ENCODE measurements at places on chromosomes 4 and X.

GRCh38 chr4:184784628-184785257 is 41.0 kb downstream of the ACSL1 start:
- DNase-seq: no peak

GRCh38 chrX:10047133-10047532 is 80.0 kb downstream of the CLDN34 start:
- DNase-seq: no peak

GRCh38 chrX:23503835-23504539 is 163.3 kb upstream of the PRDX4 start:
- no peak for DNase-seq

DNA sequence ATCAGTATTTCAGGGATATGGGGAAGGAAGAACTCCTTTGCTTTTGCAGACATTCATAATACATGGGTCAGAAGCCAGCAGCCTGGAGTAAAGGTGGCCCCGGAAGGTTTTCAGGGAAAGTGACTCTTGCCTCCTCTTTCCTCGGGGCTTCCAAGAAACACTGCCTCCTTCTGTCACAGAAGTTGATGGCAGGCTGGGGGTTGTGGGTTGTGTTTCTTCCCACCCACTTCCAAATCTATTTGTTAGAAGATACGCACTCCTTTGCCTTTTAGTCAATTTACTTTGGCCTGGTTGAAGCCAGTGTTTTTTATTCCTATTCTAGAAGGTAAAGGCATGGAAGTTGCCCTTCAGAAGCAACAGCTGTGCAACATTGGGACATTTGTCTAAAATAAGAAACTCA is 19.7 kb downstream of the KIT start:
- no peak for DNase-seq

GRCh38 chr4:65083076-65083475 is 587.2 kb downstream of the EPHA5 start:
- no peak for DNase-seq

DNA sequence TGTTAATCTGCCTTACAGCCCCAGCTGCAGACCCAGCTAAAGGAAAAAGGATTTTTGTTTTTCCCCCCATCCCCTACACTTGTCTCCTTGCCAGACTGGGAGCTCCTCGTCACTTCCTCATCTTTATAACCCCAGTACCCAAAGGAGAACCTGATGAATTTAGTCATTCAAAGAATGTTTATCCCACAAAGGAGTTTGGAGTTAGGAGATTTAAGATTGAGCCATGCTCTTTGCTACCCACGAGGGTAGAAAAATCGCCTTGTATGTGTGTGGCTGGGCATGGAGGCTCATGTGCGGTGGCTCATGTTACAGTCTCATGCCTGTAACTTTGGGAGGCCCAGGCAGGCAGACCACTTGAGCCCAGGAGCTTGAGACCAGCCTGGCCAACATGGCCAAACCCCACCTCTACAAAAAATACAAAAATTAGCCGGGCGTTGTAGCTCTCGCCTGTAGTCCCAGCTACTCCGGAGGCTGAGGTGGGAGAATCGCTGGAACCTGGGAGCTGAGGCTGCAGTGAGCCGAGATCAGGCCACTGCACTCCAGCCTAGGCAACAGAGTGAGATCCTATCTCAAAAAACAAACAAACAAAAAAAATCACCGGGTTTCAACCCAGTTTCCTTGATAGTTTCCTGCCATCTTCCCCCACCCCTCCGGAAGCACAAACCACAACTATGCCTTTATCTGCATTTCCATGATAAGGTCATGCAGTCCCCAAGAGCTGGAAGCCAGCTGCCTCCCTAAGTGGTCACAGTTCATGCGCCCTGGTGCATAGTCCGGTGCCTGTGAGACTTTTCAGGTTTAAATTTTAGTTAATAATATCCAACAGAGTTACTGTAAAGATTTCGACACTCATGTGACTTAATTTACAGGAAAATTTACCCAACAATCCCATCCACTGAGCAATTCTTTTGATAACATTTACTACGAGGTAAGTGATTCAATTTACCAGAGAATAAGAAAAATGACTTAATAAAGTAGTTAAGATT is 1.5 kb downstream of the CFAP97 start:
- DNase-seq: no peak

DNA sequence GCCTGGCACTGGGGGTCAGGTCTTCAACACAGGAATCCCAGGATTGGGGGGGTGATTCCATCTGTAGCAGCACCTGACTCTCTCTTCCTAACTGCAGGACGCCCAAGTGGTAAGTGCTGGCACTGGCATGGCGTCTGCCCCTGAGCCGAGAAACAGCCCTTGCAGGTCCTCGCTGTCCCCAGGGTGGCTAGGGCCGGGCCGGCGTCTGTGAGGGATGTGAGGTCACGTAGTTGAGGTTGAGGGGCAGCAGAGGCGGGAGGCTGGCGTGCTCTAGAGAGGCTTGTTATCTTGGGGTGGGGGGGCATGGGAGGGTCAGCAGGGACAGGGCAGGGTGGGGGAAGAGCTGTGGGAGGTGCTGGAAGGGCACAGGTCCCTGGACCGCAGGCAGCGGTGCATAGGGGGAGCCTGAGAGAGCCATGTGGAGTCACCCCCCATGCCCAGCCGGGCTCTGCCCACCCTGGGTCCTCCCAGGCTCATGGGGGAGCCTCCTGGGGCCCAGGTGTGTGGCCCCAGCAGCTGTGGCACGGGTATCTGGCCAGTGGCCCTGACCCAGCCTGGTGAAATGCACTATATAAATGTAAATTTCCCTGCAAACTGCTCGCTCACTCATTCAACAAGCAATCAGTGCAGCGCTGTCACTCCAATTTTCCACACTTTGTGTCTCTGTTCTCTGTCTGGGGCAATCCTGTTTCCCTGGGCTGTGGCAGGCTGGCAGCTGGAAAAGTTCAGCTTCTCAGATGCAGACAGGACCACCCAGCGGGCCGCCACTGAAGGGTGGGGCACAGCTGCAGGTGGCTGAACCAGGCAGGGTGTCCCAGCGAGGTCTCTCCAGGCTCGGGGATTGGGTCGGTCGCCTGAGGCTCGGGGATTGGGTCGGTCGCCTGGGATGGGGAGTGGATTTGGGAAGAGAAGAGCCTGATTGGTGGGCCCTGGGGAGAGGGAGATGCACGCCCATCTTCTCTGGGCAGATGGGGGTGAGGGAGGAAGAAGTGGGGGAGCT is 102.2 kb upstream of the NKX1-1 start:
- DNase-seq: no peak

DNA sequence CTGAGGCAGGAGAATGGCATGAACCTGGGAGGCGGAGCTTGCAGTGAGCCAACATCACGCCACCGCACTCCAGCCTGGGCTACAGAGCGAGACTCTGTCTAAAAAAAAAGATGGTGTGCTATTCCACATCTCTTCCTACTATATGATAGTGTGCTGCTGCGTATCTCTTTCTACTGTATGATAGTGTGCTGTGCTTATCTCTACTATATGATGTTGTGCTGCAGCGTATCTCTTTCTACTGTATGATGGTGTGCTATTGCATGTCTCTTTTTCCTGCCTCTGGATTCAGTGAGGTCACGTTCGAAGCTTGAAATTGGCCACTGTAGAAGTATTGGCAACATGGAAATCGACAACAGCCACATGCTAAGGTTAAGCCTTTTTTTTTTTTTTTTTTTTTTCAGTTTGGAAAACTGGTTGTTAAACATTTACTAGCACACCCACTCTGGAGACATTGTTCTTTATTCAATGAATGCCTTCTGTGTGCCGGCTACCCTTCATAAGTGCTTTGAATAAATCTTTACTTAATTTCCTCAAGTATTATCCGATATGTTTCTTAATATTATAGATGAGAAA is 31.0 kb downstream of the ARFIP1 start:
- DNase-seq: no peak

DNA sequence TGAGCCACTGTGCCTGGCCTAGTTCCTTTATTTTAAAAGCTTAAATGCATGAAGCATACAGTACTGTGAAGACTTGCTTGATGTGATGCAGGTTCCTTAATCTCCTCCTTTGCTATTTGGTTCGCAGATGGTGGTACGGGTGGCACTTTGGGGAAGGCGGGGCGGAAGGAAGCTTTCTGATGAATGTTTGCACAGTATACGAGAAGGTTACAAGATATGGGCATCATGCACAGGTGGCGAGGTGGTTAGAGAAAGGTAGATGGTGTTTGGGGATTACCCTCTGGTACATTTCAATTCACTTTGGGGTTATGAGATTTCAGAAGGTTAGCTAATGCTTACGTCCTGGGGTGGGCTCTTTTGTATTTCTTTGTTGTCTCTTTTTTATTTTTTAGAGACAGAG is 17.2 kb downstream of the RHOH start:
- no peak for DNase-seq

DNA sequence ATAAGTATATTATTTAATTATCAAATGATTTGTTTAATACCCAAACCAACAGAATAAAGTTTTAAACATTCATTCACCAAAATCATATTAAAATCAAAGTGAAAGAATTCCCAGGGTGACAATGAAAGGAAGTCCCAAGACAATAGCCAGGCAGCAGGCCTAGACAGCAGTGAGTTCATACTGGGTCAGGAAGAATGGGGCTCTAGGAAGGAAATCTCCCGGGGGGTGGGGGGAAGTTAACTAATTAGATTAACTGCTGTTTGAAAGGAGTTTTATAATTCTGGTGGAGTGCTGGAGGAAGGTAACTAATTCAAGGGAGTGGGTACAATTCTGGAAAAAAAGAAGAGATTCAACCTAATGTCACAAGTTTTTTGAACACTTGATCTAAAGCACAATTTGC is 104.1 kb downstream of the ZAR1 start:
- no peak for DNase-seq

GRCh38 chr4:101277671-101278070 is 69.7 kb downstream of the PPP3CA start:
- no peak for DNase-seq

DNA sequence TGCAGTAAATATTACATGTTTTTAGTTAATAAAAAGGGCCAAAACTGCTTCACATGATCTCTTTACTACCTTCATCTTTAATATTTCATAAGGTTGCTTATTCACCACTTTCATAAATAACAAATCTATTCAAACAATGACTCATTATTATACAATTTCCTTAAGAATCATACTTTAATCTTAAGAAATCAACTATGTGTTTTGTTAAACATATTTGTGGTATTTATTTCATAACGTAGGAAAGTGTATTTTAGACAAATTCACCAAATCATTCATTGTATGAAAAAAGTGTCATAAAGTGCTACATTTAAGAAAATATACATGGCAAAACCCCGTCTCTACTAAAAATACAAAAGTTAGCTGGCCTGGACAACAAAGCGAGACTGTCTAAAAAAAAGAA is 150.5 kb upstream of the RXFP1 start:
- DNase-seq: no peak

- peak; percentile 20 for DNase-seq
These were observed 19.9 kb downstream of the DGAT2L6 start for GRCh38 chrX:70196961-70197720.

- no peak for DNase-seq
These were observed 152.8 kb upstream of the ANK2 start for GRCh38 chr4:112896609-112897190.

GRCh38 chrX:145506214-145506613 is 258.9 kb downstream of the SPANXN1 start:
- DNase-seq: no peak

DNA sequence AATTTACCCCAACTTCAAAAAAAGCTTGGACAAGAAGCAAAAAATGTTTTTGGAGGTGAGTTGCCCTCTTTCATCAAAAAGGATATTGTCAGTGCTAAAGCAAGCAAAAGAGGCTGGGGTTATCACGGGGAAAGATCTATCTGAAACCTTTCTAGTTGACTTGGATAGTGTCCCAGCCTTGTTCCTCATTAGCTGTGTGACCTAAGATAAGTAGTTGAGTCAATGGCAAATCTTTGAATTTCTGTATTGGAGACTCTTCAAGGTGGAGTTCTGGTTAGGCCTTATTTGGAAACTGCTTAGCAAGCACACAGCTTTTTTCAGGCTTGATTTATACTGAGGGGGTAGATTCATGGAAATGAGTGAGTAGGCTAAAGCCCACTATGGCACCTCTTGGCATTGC is 271.6 kb downstream of the GRIA3 start:
- DNase-seq: no peak

DNA sequence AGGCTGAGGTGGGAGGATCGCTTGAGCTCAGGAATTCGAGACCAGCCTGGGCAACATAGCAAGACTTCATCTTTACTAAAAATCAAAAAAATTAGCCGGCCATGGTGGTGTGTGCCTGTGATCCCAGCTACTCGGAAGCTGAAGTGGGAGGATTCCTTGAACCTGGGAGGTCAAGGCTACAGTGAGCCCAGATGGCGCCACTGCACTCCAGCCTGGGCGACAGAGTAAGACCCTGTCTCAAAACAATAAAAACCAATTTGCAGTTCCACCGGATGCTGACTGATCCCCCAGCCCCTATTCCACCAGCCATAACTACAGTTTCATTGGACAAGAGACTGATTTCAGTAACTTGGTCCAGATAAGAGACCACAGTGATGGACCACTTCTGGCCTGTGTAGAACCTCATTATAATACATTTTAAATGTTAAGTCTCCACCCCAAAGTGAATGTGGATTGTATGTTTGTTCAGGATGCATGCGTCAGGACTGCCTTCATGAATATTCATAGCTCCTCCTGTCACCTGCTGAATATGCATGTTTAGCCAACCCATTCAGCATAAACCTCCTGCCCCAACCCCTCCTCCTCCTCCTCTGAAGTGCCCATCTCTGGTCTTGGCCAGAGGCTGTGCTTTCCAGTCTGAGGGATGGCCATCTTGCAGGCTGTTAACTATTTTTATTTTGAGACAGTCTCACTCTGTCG is 2.3 kb upstream of the SLBP start:
- DNase-seq: no peak

DNA sequence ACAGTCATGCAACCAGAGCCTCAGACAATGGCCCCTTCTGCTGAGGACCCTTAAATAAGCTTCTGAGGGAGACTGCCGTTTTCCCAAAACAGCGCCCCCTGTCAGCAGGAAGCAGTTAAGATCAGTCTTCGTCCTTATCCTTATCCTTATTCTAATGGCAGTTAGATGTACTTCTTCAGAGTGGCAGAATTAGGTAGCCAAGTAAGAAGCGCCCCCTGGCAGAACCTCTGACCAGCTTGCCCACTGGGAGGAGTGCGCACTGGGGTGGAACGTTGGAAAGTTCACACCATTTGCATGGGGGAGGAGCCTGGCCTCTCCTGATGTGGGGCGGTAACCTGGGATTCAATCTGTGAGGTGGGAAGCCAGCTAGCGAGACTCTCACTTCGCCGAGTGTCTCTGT is 133.6 kb upstream of the QRFPR start:
- DNase-seq: peak; percentile 56

- DNase-seq: no peak
These were observed 71.7 kb downstream of the ARAP2 start for GRCh38 chr4:36172656-36173055.

DNA sequence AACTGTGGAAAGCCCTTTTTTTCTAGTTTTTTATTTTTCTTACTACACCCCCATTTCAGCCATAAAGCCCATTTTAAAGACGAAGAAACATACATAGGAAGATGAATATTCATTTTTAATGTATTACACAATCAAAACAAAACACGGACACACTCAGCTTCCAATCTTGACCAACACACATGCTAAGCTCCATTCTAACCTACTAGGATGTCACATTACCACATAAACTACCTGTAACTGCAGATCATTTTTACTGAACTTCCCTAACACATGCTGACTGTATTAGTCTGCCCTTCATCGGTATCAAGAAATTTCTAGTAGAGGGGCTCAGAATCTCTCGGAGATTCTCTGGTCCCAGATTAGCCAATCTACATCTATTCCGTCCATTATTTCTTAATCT is 1.8 kb downstream of the CCNI start:
- DNase-seq: no peak

- DNase-seq: no peak
These were observed 18.2 kb downstream of the IL13RA1 start for GRCh38 chrX:118745570-118745969.
